ENCODE measurements at places on chromosomes 3 and 15. TPM values are rescaled to one million over a fixed set of nuclear protein-coding genes. Genes with fewer than 3 reads are reported as not detected.

LYZL4 gene
- not detected for polyA plus RNA-seq

GATA2 gene
- 113 TPM for polyA plus RNA-seq

BNC1 gene
- polyA plus RNA-seq = not detected

CD200 gene
- not detected for polyA plus RNA-seq

TM4SF4 gene
- not detected for polyA plus RNA-seq

NLGN1 gene
- polyA plus RNA-seq = not detected

NCK1 gene
- polyA plus RNA-seq = 22.2 TPM

SCN5A gene
- 1.4 TPM for polyA plus RNA-seq

SUCNR1 gene
- 0.12 TPM for polyA plus RNA-seq

CLSTN2 gene
- not detected for polyA plus RNA-seq

MRPL3 gene
- polyA plus RNA-seq = 156 TPM

CSPG5 gene
- polyA plus RNA-seq = 4.5 TPM

KLF15 gene
- 3.2 TPM for polyA plus RNA-seq

NPAP1 gene
- polyA plus RNA-seq = not detected

TMEM45A gene
- polyA plus RNA-seq = 1.1 TPM

NEK10 gene
- polyA plus RNA-seq = not detected
